ENCODE measurements at places on chromosomes 7 and 10.

DNA sequence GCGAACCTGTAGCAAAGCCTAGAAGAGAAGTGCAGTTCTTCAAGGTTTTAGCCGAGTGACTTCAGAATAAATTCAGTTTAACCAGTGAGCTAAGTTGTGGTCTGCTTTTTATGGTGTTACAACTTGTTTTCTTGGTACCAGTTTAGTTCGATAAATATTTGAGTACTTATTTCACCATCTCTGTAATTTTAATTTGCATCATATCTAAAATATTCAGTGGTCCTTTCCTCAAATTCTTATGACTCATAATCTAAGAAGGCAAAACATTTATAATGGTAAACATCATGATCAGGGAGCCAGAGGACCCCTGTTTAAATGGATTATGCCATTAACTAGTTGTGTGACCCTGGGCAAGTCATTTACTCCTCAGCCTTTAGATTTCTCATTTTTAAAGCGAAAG is 4.1 kb upstream of the BMPER start:
- DNase-seq = no peak

- DNase-seq = no peak
Measured at GRCh38 chr7:44333911-44334733, 8.7 kb upstream of the CAMK2B start.

GRCh38 chr10:28545967-28546644 is 13.2 kb downstream of the WAC start:
- no peak for DNase-seq

GRCh38 chr10:15444105-15445005 is 73.3 kb upstream of the FAM171A1 start:
- no peak for DNase-seq

GRCh38 chr10:23448802-23449570 is 10.1 kb downstream of the OTUD1 start:
- no peak for DNase-seq

GRCh38 chr10:51300617-51301304 is 226.5 kb downstream of the PRKG1 start:
- no peak for DNase-seq

DNA sequence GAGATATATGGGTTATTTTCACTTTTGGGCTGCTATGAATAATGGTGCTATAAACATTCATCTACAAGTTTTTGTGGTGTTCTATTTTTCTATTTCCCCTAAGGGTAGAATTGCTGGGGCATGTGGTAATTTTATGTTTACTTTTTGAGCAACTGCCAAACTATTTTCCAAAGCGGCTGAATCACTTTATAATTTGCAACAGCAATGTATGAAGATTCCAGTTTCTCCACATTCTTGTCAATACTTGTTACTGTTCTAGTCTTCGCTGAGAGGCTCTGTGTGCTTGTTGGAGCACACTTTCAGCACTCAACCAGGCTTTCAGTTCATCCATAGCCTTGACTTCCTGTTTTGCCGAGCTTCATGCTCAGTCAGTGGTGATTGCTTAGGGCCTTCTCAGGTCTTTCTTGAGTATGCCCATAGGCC is 39.0 kb downstream of the ADK start:
- DNase-seq = no peak

DNA sequence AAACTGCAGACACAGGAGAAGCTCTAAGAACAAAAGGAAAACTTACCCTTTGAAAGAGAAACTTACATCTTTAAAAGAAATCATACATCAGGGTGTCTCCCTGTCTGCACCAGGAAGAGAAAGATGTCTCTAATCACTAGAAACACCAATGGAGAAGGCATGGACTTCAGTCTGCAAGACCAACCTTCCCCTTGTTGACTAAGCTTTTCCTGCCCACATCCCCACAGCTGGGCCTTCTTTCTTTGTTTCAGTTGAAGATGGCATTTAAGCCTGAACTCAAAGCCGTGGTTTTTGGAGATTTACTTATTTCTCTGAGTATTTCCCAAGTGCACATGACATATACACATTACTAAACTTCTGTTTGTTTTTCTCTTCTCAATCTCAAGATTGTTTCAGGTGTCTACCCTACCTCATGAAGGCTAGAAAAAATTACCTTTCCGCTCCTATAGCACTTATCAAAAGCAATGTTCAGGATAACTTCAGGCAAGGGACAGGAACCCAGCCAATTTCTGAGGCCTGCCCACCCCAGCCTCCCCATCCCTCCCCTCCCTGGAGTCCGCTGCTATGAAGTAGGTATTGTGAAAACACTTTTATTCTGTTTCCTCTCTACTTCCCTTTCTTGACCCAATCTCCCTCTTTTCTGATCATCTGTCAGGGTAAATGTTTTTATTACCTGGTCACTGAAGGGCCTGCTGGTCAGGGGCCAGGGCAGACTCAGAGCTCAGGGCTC is 2.8 kb upstream of the SLC29A3 start:
- DNase-seq = no peak

DNA sequence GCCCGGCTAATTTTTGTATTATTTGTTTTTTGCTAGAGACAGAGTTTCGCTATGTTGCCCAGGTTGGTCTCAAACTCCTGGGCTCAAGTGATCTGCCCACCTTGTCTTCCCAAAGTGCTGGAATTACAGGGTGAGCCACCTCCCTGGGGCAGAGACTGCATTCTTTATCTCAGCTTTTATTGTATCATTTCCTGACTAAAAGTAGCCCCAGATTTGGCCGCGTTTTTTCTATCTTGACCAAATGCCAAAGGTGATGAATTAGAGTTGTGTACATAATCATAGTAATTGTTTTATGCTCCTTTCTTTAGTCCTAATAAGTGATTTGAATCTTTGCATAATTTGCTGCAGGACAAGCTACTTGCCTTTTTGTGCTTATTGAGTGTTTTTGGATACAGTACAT is 3.1 kb upstream of the SMNDC1 start:
- no peak for DNase-seq

GRCh38 chr10:114282526-114282925 is 43.5 kb downstream of the VWA2 start:
- DNase-seq = peak; percentile 31

- DNase-seq = no peak
Measured at GRCh38 chr10:129305046-129305445, 162.0 kb upstream of the MGMT start.

DNA sequence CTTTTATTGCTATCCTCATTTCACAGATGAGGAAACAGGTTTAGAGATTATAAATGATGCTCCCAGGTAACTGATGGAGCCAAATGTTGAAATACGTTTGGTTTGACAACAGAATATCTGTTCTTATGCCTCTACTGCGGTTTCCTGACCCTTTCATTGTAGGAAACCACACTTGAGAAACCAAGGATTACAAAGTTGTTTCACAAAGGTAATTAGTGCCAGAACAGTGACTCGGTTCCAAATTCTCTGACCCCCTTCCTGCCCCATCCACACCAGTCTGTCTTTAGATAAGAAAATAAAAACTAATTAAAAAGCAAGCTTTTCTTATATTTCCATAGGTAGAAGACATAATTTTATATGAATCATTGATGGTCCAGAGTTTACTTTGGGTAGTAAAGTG is 393.7 kb upstream of the MBL2 start:
- no peak for DNase-seq

DNA sequence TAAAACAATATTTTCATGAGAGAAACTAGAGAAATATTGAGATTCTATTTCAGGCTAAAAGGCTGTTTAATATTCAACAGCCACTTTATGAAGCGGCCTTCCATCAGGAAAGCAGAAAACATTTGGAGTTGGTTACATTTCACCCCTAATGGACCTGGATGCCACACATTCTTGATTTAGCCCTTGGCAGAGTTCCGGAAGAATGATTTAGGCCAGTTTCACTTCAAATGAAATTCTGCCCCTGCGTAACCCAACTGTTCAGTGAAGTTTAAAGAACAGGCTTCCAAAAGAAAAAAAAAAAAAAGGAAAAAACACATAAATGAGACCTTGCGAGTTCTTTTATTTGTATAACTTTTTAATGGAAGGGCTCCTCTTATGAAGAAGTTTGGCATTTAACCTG is 239.2 kb upstream of the AKR1E2 start:
- DNase-seq = no peak

DNA sequence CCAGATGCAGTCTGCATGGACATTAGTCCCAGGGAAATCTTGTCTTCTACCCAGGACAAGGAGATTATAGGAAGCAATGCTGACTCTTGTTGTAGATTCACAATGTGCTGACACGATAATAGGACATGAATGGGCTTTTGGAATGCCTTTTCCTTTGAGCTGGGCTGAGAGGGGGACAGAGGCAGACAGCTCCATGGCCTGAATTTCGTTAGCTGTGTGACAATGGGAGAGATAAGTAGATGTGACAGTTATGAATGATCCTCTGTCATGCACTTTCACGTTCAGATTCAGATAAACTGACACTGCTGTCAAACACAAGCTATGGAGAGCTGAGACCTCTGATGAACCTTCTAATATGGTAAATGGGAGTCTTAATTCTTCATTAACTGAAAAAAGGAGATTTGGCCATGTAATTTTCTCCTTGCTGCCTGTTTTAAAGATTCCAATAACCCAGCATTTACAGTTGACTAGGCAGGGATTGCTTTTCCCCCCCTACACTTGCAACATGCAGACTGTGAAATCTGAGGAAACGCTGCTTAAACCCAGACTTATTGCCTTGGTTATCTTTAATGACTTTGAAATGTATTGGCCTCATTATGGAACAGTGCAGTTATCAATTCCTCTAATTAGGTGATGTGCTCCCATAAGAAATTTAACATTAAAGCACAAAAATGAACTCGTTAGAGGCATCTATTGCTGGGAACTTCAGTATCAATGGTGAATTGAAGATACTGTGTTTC is 669.3 kb downstream of the AUTS2 start:
- no peak for DNase-seq

DNA sequence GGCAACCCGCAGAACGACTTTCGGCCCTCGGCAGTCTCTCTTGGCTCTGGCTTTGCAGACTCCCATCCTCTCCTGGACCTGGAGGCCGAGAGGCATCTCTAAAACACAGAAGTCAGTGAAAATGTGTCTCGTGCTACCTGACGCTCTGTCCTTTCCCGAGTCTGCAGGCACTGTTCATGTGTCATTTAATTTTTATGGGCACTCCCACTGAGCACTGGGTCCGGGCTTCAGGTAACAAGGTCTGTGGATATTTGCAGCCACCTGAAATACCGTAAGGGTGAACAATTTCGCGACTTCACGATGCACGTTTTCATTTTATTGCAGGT is 96.8 kb downstream of the GLRX3 start:
- peak; percentile 2 for DNase-seq

DNA sequence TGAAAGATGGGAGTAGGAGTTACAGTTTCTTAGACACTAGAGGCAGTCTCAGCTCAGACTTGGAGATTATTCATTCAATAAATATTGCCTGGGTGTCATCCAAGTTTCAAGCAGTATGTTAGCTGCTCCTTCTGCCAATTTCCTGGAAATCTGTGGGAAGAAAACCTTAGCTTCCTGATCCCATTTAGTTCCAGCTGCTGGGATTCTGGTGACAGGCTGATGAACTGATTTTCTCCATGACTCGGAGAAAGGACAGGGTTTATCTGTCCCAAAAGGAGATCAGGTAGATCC is 95.8 kb downstream of the CLEC2L start:
- DNase-seq = no peak

DNA sequence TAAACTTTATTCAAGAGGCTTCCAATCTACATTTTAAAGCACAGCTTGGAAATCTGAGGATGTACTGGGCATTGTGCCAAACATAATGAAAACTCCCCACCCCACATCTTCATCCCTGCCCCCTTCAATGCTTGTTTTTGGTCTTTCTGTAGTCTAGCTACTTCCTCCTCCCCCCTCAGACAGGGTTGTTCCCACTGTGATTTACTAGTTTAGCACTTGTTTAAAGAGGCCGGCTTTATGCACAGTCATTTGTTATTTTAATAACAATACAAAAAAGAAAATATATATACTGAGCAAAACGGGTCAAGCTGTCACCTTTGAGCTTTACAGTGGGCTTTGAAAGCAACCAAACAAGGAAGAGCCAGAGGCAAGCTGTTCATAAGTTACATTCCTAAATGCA is 132.6 kb downstream of the CHRM2 start:
- no peak for DNase-seq

GRCh38 chr10:91185239-91185875 is 35.1 kb upstream of the PCGF5 start:
- DNase-seq = no peak

DNA sequence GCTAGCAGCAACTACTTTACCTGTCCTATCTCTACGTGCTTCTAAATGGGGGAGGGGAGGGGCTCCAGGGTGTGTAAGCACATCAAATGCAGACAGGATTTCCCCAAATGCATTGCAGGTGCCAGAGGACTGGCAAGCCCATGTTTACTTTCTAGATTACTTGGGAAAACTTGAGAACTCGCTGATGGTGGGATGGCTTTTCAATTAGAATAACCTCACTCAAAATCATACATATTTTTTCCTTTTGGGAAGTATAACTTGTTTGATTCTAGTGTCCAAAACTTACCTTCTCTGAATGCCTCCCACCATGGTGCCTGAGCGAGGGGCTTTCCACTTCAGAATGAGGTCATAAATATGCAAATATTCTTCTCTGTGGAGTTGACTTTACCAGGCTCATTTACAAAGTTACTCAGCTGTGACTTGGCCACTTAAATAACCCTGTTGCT is 191.3 kb upstream of the RHOBTB1 start:
- DNase-seq = no peak

- DNase-seq = no peak
Measured at GRCh38 chr10:109937460-109938065, 14.3 kb upstream of the XPNPEP1 start.

GRCh38 chr10:35340975-35341374 is 4.7 kb downstream of the CCNY start:
- peak; percentile 29 for DNase-seq

DNA sequence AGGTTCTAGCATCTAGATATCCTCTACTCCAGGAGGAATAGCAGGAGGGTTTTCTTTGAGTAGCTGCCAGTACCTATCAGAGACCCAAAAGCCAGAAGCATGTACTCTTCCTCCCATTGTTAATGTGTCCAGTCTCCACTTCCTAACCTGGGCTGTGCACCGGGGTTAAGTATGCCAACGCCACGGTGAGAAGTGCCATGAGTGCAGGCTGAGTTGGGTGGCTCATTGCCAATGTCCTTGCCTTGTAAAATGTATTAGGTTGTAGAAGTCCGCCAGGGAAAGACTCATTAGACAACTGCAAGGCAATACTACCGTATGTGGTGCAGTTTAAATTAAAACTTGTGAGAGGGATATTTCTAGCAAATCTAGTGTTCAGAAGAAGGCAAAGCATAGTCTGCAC is 55.0 kb upstream of the PRR15 start:
- DNase-seq = peak; percentile 56

- DNase-seq = no peak
Measured at GRCh38 chr7:101442426-101443070, 79.9 kb downstream of the COL26A1 start.

DNA sequence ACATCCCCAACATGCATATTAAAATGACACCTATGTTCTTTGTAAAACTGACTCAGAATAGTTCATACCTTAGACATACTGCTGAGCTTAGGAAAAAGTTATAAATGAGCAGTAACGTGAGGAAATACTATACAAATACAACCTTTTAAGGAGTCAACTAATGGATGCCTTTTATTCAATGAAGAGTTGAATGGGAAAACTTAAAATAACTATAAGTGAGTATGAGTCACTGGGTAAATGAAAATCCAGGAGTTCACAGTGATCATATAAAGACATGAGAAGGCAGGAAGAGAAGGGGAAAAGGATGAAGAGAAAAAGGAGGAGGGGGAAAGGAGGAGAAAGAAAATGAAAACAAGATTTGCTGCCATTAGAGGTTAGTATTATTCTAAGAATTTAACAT is 157.8 kb upstream of the PCDH15 start:
- no peak for DNase-seq

- no peak for DNase-seq
Measured at GRCh38 chr10:129219364-129219763, 247.7 kb upstream of the MGMT start.

GRCh38 chr7:149873970-149874643 is 338 bp downstream of the ATP6V0E2 start:
- DNase-seq = no peak

- DNase-seq = no peak
Measured at GRCh38 chr10:124367936-124368335, 50.8 kb downstream of the OAT start.

Data from upper lobe of left lung (tissue), 6 donors.